ENCODE measurements at places on chromosomes 13 and 19.

DNA sequence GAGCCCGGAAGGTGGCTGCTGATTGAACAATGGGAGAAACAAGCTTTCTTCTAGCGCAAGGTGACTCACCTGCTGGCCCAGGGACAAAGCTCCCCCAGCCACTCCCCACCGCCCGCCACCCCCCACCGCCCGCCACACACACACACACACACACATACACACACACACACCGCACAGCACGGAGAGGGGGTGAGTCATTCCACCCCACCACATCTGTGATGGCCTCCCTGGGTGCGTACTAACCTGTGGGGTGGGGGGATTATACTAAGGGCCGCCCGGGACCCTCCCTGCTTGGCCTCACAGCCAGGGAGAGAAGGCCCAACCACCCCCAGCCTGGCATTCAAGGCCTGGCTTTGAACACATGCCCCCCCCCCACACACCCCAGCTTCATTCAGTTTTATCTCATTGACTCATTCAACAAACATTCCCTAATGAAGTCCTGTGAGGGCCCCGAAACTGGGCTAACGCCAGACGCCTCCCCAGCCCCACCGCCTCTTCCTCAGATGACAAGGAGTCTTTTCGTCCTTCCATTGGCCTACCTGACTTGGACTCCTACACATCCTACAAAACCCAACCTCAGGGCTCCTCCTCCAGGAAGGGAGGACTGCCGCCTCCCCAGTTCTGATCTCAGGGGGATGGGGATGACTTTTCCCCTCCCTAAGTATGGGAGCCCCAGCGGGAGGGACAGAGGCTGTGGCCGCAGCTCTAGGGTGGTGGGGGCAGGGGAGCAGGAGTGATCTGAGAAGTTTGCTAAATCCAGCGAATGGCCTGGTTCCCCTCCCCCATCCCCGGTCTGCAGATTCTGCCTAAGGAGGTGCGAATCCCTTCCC, 5.8 kb upstream of the ONECUT3 start:
- no peak for DNase-seq

GRCh38 chr19:29561601-29562000, 35.8 kb downstream of the VSTM2B start:
- no peak for DNase-seq

GRCh38 chr19:33557196-33557595, 35.6 kb upstream of the PEPD start:
- no peak for DNase-seq

GRCh38 chr13:48595431-48596429, 58.0 kb upstream of the CYSLTR2 start:
- DNase-seq: peak; percentile 25

GRCh38 chr13:113565526-113566226, 18.9 kb upstream of the TFDP1 start:
- DNase-seq: no peak

- DNase-seq: no peak
Observed at GRCh38 chr13:52411629-52412028, 5.7 kb upstream of the THSD1 start.

- no peak for DNase-seq
Observed at GRCh38 chr13:46541210-46541609, 11.8 kb upstream of the LRCH1 start.

DNA sequence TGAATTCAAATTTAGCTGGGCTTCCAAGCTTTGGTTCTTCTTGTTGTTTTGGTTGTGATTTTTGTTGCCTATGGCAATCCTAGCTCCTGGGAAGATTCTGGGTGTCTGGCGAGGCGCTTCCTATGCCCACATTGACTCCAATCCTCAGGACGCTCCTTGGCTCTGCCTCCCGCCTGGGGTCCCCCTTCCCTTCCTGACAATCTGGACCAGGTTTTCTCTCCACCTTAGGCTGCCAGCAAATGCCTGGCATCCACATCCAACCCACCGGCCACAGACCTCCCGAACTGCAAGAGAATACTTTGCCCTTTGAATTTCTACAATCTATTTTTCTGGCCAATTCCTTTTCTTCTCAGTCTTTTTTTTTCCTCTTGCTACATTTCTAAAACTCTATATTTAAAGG, 186.9 kb upstream of the UBL3 start:
- DNase-seq: no peak

DNA sequence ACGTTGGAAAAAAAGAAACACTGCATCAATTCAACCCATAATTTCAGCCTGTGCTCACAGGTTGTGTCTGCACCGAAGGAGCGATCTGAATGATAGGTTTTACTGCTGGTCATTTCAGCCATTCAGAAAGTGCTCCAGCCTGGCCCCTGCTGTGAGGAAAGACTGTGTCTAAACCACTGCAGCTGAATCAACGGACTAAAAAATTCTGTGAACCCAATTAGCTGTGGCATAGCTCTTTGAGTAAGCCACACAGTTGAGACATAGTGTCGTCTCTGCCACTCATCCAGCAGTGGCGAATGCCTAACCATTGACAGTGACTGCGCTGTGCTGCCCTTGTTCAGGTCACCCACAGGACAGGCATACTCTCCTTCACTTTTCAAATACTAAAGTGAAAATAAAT, 179.8 kb downstream of the COG6 start:
- no peak for DNase-seq

GRCh38 chr19:49894879-49895565, 1.7 kb downstream of the IL4I1 start:
- no peak for DNase-seq

- no peak for DNase-seq
Observed at GRCh38 chr13:36151591-36151990, 20.4 kb upstream of the DCLK1 start.

GRCh38 chr13:34189946-34190345, 372.0 kb downstream of the RFC3 start:
- no peak for DNase-seq

DNA sequence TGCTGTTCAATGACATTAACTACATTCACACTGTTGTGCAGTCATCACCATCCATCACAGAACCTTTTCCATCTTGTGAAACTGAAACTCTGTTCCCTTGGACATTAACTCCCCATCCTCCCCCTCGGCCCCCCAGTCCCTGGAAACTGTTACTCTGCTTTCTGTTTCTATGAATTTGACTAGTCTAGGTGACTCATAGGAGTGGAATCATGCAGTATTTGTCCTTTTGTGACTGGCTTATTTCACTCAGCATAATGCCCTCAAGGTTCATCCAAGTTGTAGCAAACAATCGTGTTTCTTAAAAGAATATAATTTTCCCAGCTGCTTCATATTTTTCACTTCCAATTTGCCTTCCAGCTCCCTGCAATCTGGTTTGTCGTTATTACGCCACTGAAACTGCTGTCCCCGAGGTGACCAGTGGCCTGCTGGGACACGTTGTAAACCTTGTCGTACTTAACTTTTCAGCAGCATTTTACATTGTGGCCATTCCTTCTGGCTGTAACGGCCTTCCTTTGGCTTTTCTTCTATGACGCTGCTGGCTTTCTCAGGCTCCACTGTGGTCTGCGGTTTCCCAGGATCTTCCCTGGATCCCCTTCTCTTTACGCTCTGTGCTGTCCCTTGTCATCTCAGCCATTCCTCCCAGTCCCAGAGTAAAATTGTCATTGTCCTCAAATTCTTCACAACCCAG, 74.0 kb downstream of the DHRS12 start:
- DNase-seq: peak; percentile 33

- DNase-seq: no peak
Observed at GRCh38 chr13:83780227-83780626, 102.0 kb downstream of the SLITRK1 start.

DNA sequence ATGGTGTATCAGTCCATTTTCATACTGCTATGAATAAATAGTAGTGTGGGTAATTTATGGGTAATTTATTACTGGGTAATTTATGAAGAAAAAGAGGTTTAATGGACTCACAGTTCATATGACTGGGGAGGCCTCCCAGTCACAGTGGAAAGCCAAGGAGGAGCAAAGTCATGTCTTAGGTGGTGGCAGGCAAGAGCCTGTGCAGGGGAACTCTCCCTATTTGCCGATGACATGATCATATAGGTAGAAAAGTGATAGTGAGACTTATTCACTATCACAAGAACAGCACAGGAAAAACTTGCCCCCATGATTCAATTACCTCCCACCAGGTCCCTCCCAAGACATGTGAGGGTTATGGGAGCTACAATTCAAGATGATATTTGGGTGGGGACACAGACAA, 1137.7 kb downstream of the UQCRFS1 start:
- DNase-seq: no peak

GRCh38 chr19:46265217-46265828, 31.5 kb upstream of the HIF3A start:
- DNase-seq: peak; percentile 69

GRCh38 chr19:46198756-46199155, 30.8 kb upstream of the IGFL1 start:
- no peak for DNase-seq

- DNase-seq: no peak
Observed at GRCh38 chr19:33291623-33292534, 10.5 kb downstream of the CEBPA start.

DNA sequence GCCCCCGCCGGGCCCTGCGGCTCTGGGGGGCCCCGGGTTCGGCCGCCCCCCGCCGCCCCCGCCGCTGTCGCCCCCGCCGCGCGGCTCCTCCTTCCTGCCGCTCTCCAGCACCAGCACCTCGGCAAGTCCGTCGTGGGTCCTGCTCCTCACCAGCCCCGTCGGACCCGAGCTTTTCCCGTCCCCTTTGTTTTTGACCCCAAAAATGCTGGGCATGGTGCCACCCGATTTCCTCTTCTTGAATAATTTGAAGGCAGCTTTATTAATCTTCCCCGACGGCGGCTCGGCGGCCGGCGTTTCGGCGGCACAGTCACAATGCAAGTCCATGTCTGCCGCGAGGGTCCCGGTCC, 945 bp downstream of the AMER2 start:
- DNase-seq: no peak

- DNase-seq: no peak
Observed at GRCh38 chr19:18895038-18895823, 727 bp downstream of the CERS1 start.

GRCh38 chr19:43612374-43612773, 486 bp downstream of the SRRM5 start:
- no peak for DNase-seq

DNA sequence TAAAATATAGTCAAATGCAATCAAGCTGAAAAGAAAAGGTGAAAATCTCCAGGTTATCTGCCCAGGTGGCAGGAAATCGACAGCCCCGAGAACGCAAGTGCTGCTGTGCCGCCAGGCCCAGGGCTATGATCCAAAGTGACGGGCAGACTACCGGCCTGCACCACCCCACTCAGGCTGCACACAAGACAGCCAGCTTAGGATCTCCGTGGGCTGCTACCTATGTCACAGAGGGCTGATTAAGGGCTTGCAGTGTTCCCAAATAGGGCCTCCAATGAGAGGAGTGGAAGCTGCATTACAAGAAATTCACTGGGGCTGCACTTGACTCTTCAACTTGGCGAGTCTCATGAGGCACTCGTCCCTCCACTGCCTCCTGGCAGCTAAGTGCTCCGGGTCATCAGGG, 121.8 kb downstream of the CRYL1 start:
- no peak for DNase-seq

- DNase-seq: no peak
Observed at GRCh38 chr19:11534948-11535347, 3.7 kb upstream of the CNN1 start.

DNA sequence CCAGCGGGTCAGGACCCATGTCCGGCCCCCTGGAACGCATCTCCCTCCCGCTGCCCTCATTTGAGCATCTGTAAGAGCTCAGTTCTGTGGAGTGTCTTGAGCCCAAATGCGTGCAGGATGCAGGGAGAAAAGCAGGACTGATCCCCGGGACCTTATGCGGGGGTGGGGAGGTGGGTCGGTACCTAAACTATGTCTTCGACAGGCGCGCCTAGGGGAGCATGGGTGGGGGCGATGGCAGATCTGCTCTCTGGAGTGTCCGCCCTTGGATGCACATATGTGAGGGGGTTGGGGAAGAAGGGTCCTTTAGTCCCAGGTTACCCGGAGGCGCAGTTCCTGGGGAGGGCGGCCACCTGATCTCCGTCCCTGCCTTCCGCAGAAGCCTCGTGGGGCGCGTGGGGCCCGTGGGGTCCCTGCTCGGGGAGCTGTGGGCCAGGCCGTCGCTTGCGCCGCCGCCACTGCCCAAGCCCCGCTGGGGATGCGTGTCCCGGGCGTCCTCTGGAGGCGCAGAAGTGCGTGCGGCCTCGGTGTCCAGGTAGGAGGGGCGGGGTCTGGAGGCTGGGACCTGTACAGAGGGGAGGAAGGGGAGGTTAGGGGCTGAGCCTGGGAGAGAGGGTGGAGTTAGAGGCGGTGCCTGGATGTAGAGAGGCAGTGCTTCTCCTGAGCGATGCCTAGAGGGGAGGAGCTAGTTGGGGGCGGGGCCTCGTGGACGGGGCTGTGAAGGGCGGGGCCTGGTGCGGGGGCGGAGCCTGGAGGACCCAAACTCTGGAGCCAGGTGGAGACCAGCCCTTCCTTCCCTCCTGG, 2.9 kb downstream of the CILP2 start:
- peak; percentile 85 for DNase-seq

DNA sequence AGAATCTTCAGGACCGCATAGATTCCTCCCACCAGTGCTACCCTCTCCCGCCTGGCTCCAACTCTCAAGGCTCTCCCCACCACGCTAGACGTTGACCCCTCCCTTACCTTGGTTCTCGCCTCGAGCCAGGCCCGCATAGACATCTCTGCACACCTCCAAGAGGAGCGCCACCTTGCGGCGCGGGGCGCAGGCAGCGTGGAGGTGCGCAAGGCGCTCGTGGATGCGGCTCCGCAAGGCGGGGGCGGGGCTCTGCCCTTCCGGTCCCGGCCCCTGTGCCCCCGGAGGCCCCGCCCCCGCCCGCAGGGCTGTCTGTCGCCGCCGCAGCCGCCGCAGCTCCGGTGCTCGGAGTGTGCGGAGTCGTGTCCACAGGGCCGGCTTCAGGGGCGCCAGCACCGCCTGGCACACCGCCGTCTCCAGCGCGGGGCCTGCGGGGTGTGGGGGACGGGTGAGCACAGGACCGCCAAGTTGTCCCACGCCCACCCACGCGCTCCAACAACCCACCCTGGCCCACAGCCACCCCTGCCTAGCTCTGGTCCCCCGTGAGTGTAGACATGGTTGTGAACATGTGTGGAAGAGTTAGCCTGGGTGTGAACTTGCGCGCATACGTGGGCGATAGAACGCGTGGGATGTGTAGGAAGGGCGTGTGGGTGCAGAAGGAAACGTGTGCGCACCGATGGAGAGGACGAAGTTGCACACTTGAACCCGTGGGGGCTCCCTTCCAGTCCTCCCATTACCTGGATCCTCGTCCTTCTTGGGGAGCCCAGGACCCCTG, 8.1 kb downstream of the RINL start:
- peak; percentile 87 for DNase-seq

DNA sequence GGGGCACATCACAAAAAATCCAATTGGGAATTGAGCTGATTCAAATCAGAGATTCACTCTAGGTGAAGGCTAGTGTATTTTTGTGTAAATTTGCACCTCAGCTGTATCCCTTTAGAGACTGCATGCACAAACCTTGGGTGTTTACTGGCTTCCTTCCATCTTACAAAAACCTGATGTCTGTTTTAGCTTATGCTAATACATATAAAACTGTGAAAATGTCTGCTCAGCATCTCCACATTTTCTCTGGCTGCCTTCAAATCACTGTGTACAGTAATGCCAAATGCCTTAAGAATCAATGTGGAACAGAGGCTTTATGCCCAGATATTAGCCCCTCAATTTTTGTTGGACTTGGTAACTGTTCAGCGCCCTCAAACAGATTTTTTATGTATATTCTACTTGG, 675.8 kb upstream of the SLITRK6 start:
- DNase-seq: no peak

Data from stimulated activated CD4-positive, alpha-beta T cell treated with anti-CD3 and anti-CD28 coated beads, Interleukin-15, amount 100 ng/mL, for 48 hours (primary cell).